Stimulated activated CD8-positive, alpha-beta memory T cell treated with anti-CD3 and anti-CD28 coated beads, Interleukin-7, amount 100 ng/mL, for 1 hour (primary cell): ENCODE measurements at places on chromosomes 7 and 10.

DNA sequence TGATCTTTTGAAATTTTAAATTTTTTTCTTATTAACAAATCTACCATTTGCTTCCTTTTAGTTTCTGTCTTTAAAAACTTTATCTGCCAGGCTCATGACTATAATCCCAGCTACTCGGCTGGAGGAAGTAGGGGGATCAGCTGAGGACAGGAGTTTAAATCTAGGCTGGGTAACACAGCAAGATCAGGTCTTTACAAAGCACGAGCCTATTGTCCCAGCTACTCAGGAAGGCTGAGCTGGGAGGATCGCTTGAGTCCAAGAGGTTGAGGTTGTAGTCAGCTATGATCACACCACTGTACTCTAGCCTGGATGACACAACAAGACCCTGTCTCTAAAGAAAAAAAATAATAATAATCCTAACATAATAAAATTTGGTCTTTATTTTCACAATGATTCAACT lies 17.5 kb downstream of the DPY19L1 start:
- no peak for DNase-seq

- no peak for DNase-seq
Measured at GRCh38 chr7:113657603-113658002, 261.2 kb downstream of the PPP1R3A start.

GRCh38 chr10:97399843-97400545 lies 1.1 kb downstream of the RRP12 start:
- no peak for DNase-seq

- no peak for DNase-seq
Measured at GRCh38 chr10:98292971-98293370, 25.0 kb upstream of the LOXL4 start.

DNA sequence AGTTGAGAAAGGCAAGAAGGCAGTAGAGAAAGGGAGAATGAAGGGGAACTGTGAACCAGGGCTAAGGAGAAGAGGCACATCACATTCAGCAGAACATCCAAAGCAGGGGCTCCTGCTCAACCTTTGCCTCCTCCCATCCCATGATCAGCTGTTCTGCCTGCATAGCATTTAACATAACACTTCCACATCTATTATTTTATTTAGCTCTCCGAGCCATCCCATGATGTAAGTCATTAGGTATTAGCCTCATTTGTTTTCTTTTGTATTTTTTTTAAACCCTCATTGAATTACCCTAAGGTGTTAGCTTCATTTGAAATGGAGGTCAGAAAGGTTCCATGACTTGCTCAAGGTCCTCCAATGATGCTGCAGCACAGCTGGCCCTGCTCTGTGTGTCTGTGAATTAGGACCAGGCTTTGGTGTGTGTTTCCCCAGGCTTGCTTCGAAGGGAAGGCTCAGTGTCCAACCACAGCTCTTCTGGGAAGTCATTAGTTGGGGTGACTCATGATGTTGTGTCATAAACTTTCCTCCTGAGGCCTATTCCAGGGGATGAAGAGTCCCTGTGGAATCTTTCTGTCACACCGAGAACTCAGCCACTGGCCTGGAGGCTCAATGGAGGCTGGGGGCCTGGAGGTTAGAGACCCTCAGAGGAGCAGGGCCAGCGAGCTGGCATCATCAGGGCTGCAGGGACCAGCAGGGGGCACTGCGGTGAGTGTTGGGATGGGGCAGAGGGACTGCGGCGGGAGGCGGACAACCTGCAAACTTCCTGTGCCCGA lies 16.5 kb downstream of the NPFFR1 start:
- DNase-seq, result no peak

DNA sequence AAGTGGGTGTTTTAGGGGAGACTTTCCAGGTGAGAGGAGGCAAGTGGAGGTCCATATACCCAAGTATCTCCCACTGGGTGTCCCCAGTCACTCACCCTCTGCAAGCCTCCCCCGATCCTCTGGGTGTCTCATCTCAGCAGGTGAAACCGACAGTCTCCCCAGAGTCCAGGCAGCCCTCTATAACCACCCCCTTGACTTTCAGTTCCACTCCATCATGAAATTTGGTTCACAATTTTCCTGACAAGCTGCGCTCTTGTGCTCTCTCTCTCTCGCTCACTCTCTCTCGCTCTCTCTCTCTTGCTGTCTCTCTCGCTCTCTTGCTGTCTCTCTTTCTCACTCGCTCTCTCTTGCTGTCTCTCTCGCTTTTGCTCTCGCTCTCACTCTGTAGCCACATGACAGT lies 8.1 kb upstream of the RABGEF1 start:
- no peak for DNase-seq

DNA sequence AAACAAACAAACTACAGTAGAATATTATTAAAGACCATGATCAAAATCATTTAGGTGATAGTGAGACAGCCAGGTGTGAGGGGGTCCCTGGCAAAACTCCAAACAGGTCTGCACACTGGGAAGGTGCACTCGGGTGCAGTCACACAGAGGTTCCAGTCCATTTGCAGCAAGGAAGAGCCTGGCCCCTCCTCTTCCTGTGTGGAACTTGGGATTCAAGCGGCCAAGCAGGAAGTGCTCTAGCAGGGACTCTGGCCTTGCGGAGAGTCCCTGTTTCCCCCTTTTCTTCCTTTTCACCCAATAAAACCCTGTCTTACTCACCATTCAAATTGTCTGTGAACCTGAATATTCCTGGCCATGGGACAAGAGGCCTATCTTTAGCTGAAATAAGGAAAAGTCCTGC lies 181.8 kb downstream of the LRRTM3 start:
- DNase-seq, result no peak

- DNase-seq, result no peak
Measured at GRCh38 chr7:137909042-137909441, 62.3 kb upstream of the DGKI start.

DNA sequence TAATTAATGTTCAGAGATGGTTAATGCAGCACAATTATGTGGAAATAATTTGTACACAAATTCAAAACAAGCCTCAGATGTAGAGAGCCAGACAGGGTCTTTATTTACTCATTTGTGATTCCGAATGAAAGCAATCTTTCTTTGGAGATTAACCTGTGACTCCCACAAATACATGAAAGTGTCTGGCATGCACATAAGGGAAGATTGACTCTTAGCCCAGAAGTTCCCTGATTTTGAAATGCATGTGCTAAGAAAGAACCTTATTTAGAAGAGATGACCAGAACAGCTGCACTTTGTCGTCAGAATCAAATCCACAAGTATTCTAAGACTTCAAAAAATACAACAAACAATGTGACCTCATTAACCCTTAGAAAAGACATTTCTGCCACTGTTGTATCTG lies 45.1 kb downstream of the RNLS start:
- DNase-seq, result no peak

GRCh38 chr7:17371671-17372524 lies 73.4 kb downstream of the AHR start:
- DNase-seq, result no peak

DNA sequence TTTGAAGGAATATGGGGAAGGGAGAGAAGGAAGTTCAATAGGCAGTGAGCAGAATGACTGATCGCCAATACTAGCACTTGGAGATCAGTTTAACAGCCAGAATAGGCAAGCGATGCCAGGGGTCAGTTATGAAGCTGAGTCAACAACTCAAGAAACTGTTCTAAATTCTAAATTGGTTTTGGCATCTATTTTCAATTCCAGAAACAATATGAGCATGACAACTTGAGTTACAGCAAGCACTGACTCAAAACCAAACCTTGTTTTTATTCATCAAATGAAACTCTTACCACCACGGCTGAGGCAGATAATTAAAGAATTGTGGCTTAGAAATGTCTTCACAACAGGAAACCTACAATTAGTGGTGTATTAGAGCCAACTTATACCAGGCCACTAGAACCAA lies 180.5 kb upstream of the ASAH2 start:
- no peak for DNase-seq

- no peak for DNase-seq
Measured at GRCh38 chr10:122560279-122560804, at the start of gene DMBT1. TSS of gene DMBT1 (plus strand) at chr10:122560754. CDS start at chr10:122560771, 17 bp downstream.

DNA sequence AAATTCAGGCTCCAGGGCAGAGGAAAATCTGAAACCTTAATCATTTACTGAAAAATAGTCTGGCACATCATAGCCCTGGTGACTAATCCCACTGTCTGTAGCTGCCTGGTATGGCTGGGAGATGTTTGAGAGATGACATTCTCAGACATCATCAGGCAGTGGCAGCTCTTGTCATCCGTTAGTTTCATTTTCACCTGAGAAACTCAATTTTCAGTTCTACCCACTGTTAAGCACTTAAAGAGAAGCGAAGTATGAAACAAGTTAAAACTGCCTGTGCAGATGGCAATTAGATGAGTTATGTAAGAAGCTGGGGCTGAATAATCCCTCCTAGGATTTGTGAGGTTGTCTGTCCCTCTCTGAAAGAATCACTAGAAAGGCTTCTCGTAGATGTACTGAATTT lies 150.2 kb downstream of the NSUN6 start:
- no peak for DNase-seq
